ENCODE measurements at places on chromosomes 5 and 9.

- no peak for DNase-seq
Observed at GRCh38 chr9:69204849-69205248, 30.8 kb downstream of the TJP2 start.

- DNase-seq, result no peak
Observed at GRCh38 chr5:53739111-53739510, 178.7 kb downstream of the NDUFS4 start.

GRCh38 chr5:2371419-2371710 is 380.1 kb downstream of the IRX2 start:
- no peak for DNase-seq

DNA sequence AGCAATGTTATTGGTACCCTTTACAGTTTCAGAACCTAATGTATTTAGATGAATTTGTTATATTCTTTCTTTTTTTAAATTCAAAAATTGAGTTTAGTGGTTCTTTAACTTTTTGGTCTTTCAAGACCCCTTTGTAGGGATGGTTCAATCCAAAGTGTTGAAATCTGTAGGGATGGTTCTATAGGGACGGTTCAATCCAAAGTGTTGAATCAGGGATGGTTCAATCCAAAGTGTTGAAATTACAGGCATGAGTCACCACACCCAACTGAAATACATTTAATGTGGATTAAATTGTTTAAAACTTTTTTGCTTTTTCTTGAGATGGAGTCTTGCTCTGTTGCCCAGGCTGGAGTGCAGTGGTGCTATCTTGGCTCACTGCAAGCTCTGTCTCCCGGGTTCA is 30.6 kb downstream of the SNX2 start:
- DNase-seq, result no peak

GRCh38 chr5:87751824-87752223 is 339.1 kb upstream of the CCNH start:
- DNase-seq, result no peak

DNA sequence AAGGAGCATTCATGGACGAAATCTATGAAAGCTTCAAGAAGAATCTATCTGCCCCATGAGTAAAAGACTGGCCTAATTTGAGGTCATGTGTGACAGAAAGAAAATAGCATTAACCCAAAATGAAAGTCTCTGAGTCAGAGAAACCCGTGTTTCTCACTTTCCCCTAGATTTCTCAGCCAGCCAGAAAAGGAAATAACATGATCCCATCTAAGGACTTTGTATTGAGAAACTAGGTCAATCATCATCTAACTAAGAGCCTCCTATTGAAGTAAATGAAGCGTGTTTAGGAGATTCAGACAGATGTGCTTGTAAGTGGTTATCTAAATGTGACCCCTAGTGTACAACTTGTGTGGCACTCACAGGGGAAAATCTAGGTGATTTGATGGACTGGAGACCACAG is 77.3 kb upstream of the ZNF366 start:
- DNase-seq, result no peak

DNA sequence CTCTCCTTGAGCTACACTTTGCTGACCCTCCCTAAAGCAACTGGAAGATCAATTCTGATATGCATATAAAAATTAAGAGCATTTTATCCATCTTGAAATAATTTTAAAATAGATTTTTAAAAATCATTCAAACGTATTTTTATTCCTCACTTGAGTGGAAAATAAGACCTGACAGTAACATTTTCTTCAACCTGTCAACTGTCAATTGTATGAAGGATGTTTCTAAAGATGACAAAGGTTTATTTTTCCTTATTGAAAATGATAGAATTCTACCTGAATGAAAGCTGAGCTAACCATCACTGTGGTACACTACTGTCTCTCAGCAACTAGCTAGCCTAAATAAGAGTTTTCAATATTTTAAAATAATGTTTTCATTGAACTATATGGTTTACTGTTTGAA is 7.0 kb downstream of the EFNA5 start:
- no peak for DNase-seq
